ENCODE measurements at places on chromosomes 6 and 20.
A peak's percentile ranks its signal among the peaks of the same experiment; 100 is the strongest.

- no peak for DNase-seq
These were observed 502.0 kb downstream of the PREX1 start for GRCh38 chr20:48325656-48326433.

DNA sequence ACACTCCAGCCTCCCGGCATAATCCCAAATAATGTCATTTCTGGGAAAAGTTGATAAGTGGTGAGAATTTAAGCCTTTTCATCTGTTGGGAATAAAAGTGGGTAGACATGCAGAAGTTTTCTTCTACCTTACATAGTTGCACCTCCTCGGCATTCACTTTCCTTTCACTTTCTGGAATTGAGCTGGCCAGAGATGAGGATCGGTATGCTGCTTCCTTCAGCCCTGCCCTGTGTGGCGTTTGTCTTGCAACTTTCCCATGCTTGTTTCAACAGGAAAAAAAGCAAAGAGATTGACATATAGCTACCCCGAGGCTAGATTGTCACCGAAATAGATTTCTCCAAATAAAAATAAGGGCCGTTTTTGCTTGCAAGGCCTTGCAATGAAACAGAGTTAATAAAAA lies 65.8 kb upstream of the JAG1 start:
- no peak for DNase-seq

- DNase-seq = no peak
These were observed 380.9 kb downstream of the GJA1 start for GRCh38 chr6:121816361-121816760.

- DNase-seq = no peak
These were observed 14.6 kb downstream of the CCM2L start for GRCh38 chr20:32024683-32025295.

- no peak for DNase-seq
These were observed 91.9 kb downstream of the MYLK4 start for GRCh38 chr6:2658788-2659187.

DNA sequence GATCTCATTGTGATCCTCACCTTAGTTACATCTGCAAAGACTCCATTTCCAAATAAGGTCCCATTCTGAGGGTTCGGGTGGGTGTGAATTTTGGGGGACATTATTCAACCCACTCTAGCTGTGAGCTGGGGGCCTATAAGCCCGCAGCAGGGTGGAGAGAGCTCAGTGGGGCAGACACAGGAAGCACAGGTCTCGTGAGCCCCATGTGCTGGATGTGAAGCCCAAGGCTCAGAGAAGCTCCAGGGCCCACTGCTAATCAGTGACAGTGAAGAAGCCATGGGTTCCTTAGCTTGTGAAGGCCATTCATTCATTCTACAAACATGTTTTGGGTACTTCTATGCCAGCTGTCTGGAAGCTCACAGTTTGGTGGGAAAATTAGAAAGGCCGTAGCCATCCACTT lies 47.5 kb downstream of the CHMP4B start:
- no peak for DNase-seq

DNA sequence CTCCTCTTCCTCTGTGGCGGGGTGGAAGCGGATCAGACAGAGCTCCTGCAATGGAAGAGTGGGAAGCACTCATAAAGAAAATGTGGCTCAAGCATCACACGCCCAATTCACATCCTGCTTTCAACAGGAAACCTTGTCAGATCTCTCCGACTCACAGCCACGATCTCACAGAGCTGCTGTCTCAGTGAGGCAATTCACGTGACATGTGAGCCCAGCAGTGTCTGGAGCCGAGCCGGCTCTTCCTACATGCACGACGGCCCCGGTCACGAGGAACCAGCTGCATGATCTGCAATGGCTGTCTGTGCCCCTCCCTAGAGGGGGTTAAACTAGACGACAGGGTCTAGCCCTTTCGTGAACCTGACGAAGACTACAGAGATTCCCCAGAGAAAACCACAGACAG lies 29.5 kb upstream of the TCFL5 start:
- no peak for DNase-seq

DNA sequence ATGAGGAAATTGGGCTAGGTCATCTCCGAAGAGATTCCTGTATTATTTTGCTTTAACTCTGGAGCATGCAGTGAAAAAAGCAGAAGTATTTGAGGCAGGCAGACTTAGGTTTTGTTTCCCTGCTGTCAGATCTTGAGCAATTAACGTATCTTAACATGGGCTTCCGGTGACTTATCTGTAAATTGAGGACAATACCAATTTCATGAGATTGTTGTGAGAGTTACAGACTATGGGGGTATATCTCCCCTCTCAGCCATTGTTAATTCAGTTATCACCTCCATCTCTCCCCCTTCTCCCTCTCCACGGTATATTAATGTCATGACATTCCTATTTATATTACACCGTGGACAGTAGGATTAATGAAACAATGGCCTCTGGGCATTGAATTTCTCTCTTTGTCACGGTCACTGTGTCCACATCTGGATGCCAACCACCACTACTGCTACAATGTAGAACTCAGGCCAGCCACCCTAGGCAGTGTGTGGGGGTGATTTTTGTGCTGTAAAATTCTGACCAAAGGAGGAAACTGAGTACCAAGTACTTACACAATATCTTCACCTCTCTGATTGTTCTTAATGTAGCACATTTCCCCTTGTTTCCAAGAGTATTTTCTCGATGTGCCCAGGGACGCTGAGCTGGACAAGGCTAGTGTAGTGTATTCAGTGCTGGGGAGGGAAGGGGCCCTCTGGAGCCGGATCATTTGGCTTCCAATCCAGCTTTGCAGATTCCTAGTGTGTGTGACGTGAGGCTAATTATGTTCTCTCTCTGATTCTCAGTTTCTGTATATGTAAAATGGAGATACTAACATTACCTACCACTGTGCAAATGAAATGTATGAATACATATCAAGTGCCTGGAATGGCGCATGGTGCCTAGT lies 77.2 kb downstream of the GCNT2 start:
- no peak for DNase-seq

DNA sequence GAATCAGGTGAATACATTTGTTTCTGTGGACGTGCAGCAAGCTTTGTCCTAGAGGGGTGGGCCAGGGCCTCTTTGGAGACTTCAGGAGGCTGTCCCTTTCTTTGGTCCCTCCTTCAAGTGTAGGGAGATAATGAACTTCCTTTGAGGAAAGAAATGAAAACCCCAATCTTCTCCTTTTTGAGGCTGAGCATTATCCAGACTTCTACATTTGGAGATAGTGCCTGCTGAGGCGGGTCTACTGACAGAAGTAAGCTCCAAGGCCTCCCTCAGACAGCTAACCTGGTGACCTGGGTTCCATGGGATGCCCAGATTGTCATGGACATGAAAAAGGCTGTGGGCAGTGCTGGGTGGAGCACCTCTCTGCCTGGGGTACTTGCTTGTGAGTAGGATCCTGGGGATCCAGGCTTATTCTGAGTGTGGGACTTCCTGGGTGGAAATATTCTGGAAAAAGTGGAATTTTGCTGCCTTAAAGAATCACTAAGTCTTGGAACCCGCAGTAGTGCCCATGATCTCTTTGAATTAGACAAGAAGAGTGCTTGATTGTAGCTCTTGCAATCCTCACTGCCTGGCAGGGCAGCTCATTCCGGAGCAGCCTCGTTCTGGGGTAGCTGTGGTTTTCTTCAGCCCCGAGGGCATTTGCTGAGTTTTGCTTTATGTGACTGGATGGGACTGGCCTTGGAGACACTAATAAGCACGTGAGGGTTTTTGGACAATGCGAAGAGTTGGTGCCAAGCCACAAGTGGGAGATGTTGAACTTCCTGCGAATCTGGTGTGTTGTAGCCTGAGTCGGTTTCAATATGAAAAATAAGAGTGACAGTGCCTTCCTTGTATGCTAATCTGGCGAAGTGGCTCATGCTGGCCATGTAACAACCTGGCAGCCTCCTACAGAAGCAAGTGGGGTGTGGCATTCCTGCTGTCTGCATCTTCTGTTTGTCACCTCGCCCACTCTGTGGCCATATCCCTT lies 28.1 kb downstream of the SNRNP48 start:
- DNase-seq = peak; percentile 64

DNA sequence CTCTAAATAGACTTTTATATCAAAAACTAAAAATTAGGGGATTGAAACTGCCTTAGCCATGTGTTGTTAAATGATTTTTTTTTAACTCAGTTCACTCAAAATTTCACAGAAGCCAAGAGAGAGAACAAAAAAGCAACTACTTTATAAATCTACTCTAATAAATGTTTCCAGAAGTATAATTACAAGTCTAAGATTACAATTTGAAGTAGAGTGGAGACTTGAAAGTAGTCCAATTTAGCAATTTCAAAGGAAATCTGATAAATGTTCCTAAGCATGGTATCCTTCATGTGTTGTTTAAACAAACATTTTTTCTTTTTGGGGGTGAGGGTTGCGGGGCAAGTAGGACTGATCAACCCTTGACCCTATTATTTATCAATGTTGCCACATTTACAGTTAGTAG lies 72.6 kb downstream of the PHIP start:
- DNase-seq = no peak

DNA sequence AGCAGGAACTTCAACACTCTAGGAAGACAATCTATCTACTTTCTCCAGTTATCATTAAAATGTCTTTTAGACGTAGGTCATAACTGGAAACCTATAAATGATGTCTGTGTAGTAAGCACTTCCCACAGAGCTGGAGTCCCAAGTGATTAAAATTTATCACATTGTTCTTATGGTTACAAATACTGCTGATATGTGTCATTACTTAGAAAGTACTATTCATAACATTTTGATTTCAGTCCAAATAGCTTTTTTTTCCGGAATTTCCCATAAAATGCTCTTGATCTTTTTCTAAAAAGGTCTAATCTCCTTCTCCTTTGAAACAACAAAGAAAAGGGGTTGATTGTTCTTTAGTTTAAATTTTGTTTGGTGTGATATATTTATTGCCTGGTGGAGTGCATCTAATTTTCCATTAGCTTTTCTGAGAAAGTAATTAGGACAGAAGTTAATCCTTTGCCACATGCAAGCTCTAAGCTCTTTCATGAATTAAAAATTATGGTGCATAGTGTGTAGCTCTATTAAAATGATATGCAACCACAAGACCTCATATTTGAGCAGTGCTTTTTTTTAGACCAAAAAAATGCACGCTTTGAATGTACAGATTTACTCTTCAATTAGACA lies 132.7 kb upstream of the TCF21 start:
- DNase-seq = no peak

DNA sequence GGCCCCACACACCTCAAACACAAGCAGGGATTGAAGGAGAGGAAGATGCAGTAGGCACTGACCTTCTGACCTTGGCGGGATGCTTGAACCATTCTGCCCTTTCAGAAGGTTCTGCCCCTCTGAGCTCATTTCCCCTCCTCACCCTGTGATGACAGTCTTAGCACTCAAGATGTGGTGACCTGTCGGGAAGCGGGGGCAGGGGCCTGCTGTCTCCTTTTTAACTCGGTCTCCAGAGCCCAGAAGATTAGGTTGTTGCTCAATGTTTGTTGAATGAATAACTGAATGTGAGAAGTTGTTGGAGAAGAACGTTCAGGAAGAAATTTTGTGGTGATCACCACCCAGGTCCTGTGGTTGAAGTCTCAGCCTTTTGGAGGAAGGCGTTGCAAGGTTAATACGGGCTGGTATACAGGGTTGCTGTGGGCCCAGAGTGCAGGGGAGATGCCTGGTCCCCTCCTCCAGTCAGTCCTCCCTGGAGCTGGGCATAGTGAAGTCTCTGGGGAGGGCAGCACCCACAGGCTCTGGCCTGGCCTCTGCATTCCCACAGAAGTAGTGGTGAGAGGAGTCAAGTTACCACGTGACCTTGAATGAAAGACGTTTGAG lies 49.7 kb upstream of the FUCA2 start:
- no peak for DNase-seq

DNA sequence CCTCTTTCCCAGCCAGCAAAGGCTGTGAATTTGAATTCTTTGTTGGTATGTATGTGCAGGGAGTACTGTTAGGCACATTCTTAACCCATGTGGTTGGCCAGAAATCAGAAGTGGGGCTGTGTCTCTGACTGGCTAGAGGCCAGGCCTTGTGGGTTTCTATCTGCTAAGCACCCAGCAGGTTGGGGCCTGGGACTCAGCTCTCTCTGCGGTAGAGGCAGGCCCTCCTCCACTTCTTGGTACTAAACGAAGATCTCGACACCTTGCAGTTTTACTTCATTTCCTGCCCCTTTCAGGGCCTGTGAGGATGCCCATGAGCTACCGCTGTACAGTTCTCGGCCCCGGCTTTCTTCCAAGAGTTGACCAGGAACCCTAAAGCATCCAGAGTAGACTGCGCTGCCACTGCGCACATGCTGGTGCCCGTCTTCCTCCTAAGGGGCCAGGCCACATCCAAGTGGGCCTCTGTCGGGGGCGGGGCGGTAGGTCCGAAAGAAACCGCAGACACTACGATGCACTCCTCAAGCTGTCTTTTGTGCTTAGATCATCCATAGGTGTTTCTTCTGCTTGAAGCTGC lies 51.1 kb downstream of the TCP11 start:
- no peak for DNase-seq

- no peak for DNase-seq
These were observed 31.8 kb downstream of the SAYSD1 start for GRCh38 chr6:39083231-39083634.

DNA sequence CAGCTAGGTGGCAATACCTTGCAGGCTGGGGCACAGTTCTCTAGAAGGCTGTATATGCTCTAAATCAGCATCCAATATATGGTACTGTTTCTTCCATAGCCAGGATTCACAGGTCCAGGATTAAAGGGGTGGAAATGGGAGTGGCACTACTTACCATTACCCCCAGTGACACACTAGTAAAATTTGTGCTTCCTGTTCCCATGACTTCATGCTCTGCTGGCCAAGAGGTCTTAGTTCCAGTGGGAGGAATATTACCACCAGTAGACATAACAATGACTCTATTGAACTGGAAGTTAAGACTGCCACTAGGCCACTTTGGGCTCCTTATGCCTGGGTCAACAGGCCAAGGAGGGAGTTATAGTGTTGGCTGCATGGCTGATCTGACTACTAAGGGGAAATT lies 174.3 kb upstream of the TNFAIP3 start:
- DNase-seq = no peak

DNA sequence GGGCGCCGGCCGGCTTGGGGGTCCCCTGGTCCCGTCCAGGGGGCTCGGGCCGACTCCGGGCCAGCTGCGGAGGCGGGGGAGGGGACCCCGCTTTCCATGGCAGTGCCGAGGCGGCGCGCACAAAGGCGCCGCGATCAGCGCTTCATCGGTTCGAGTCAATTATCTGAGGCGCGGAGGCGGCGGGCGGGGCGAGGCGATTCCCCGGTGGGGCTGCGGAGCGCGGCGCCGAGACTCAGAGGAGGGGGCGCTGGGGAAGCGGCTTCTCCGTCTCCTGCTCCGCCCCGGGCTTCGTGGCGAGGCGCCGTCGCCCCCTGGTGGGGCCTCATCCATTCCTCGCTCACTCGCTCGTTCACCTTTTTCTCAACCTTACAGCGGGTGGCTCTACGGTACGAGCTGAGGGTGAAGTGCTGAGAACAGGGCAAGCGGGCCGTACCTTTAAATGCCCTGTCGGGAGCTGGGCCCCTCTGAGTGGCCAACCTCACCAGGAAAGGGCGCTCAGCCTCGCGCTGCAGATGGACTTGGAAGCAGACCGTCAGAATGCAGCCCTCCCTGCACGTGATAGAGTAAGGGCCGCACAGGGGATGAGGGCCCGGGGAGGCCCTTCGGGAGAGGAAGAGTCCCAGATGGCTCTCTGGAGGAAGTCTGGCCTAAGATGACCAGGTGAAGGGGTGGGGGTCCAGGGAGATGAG lies 39.9 kb downstream of the SLC52A3 start:
- DNase-seq = peak; percentile 77
